Fibroblast of the aortic adventitia (primary cell): ENCODE measurements at places on chromosomes 1 and 21.

GRCh38 chr1:233114860-233115259 is 164.4 kb downstream of the NTPCR start:
- no peak for DNase-seq

- DNase-seq: no peak
These were observed 99.0 kb downstream of the TGFB2 start for GRCh38 chr1:218444173-218444572.

DNA sequence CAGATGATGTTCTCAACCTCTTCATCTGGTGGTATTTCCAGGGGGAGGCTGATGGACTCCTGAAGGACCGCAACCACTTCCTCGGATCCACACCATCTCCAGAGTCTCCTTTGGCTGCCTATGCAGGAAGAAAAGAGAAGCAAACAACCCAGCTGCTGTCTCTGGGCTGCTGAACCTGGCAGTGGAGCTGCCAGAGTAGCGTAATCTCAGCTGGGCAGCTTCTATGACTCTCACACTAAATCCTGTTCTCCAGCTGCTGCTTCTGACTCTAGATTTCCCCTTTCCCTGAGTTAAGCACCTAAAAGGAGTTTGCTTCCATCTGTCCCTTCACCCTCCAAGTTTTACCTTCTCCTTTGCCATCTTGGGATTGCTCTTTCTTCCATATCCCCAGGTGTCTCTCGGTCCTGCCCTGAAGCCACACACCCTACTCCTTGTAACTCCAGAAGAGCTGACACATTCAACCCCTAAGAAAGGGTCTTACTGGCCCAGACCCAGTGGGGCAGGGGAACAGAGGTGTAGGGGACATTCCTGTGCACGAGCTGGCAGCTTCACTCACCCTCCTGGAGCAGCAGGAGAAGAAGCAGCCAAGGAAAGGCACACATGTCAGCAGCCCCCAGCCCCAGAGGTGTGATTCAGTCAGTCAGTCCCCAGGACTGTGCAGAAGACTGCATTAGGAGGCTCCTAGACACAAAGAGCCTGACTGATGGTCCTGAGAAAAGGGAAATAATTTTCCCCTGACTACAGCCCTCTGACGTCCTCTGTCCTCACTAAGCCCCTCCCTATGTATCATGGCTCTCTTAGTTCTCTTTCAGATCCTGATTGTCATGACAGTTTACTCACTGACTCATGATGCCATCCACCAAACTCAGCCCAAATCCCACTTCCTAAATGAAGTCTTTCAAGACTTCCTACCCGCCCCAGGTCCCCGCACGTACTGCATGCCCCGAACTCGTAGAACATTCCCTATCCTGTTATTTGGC is at the start of gene SLAMF9:
TSS of gene SLAMF9 (minus strand) at position 702 of the 980 bp plus-strand sequence. CDS start at position 602, 100 bp downstream.
- DNase-seq: peak; percentile 43

DNA sequence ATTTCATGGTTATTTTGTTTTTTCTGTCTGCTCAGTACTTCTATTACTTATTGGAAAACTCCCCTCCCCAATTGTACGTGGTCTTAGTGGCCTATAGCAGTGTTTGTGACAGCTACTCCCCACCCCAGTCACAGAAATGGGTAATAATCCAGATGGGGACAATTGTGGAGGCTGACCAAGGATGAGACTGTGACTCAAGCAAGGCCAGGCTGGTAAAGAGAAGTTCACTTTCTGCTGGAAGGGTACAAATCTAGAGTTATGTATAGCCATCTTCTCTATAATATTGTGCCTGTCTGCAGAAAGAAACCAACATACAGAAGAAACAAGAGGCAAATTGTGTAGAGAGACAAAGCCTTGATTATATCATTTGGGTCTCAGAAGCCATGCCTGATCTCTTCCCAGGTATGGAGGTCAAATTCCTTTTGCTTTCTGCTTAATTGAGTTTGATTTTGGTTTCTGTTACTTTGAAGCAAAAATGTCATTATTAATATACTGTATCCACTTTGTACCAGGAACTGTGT is 270.4 kb downstream of the HLX start:
- no peak for DNase-seq
